ENCODE measurements at places on chromosomes 13 and 19.

GRCh38 chr19:46863818-46864629 is 3.2 kb downstream of the ARHGAP35 start:
- no peak for DNase-seq

- no peak for DNase-seq
Observed at GRCh38 chr13:42812316-42812715, 30.9 kb downstream of the FAM216B start.

GRCh38 chr13:106424805-106425204 is 110.7 kb downstream of the EFNB2 start:
- no peak for DNase-seq

- no peak for DNase-seq
Observed at GRCh38 chr19:36819130-36819630, 19.0 kb downstream of the ZNF790 start.

DNA sequence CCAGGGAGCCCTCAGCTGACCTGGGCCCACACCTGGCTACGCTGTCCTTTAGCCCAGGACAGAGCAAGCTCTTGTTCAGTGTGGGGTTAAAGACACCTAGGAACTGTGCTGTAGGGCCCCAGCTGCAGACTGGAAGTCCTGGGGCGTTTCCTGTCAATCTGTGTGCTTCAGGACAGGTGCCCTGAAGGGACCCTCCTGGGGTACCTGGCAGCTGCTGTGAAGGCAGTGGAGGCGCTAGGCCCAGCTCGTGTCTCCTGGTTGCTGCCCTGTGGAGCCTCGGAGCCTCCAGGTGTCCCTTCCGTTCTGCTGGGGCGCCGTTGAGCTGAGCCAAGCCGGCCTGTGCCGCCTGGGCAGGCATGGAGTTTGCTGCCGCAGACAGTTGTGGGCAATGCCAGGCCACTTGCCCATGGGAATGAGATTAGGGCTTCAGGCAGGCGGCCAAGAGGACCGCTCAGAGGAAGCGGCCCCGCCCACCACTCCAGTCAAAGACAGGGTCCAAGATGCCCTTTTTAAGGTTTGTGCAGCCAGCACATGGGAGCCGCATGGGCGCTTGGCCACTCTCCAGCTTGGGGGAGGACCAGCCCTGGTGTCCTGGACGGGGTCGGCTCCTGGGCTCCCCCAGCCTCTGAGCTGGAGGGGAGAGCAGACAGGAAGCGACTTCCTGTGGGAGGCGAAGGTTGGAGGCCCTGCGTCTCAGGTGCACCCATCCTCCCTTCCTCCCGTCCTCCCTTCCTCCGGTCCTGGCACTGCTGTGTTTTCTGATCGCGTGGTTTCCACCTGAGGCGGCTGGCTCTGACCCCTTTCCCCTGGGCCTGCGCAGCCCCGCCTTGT is 4.0 kb downstream of the PTBP1 start:
- no peak for DNase-seq

DNA sequence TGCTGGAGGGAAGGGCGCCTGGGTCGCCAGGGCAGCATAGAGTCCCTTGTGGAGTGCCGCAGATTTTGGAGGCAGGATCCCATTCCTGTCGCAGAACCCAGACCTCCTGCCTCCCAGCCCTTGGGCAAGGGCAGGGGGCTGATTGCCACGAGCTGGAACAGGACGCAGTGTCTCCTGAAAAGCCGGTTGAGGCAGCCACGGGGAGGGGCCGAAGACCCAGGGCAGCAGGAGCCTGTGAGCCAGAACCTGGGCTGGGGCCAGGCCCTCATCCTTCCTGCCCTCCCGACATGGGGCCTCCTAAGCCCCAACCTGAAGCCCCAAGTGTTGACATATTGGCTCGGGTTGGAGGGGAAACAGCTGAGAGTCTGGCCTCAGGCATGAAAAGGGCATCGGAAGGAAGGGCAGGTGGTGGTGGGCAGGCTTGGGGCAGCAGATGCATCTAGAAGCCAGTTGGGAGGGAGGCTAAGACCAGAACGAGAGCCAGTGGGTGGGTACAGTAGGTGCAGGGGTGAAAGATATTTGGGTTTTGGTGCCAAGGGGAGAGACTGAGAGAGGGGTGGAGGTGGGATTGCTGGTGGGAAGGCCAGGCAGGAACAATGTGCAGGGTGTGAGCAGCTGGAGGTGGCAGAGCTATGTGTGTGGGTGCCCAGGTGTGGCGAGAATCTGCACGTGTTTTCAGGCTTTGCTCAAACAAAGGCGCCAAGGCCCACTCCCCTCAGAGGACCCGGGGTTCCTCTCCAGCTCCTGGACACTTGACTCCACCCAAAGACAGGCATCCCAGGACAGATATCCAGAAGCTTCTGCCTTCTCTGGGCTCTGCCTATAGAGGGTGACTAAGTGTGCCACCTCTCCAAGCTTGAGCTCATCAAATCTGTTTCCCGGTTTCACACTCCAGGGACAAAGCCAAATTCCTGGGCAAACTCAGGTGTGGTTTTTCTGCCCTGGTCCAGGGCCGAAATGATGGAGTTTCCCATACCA is 1.4 kb upstream of the SBSN start:
- no peak for DNase-seq

DNA sequence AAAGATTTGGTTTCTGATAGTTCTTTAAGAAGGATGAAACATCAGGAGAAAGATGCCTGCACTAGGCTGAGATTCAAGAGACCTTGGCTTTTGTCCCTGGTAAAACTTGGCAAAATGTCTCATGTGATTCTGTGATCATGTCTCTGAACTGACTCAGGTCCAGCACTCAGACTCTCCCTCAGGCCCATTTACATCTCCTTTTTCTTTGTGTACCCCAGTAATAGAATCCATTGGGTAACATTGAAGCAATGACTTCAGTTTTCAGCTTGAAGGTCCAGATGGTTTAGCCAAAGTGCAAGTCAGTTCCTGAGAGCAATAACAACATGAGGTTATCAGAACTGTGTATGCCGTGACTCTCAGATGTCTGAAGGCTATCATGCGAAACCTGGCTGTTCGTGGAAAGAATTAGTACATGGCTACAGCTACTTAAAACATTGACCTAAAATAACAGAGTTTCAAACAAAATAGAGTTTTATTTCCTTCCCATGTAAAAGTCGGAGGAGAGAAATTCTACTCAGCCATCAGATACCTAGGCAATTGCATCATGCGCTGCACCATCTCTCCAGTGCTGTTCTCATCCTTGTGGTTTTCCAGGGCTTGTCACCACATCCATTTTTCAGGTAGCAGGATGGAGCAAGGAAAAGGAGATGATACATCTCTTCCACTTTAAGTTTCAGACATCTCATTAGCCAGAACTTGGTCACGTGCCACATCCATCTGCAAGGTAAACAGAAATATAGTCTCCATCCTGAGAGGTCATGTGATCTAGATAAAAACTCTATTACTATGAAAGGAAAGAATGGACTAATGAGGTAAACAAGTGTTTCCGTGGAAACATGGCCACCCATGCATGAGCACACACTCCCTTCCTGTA is 117.3 kb downstream of the POSTN start:
- peak; percentile 44 for DNase-seq

DNA sequence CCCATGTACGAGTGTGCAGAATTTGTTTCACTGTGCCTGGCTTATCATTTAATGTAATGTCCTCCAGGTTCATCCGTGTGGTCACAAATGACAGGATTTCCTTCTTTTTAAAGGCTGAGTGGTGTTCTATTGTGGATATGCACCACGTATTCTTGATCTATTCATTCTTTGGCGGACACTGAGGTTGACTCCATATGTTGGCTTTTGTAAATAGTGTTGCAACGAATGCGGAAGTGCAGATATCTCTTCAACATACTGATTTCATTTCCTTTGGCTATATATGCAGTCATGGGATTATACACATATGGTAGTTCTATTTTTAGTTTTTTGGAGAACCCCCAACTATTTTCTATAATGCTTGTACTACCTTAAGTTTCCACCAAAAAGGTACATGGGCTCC is 13.0 kb downstream of the OR7A5 start:
- DNase-seq: no peak

GRCh38 chr13:34990399-34991214 is 48.5 kb downstream of the NBEA start:
- no peak for DNase-seq

DNA sequence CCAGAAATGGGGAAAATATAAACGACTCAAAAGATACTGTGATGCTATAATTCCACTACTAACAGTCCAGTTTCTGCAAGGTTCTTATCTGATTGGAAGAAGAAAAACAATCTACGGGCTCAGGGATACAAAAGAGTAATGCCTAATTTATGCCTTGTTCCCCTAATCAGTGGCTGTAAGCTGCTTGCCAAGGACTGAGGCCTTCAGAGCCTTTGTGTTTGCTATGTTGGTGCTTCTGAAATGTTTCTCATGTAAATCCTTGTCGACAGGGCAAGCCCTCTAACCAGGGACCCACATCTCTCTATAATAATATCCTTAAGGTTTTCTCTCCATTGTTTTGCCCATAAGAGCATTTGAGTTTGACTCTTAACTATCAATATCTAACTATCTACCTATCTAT is 89.7 kb upstream of the CLDN10 start:
- no peak for DNase-seq

DNA sequence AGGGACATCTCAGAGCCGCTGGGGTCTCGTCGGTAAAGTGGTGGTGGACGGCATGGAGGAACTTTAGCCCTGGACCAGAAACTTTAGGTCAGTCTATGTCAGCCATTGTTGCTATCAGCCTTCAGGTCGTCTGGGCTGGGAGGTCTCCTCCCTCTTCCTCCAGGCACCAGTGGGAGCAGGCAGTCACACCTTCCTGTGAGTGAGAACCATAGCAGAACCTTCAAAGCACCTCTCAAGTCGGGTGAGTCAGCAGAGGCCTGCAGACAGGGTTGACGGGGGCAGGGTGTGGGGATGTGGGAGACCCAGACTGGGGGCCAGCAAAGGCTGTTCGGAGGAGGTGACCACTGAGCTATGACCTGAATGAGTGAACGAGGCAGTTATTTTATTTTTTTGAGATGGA is 15.4 kb upstream of the SBNO2 start:
- no peak for DNase-seq

GRCh38 chr13:100090861-100091260 is 2.0 kb downstream of the PCCA start:
- no peak for DNase-seq

GRCh38 chr19:41540041-41540695 is 35.8 kb upstream of the CEACAM21 start:
- DNase-seq: no peak

- no peak for DNase-seq
Observed at GRCh38 chr13:25844559-25845434, 207.0 kb downstream of the SHISA2 start.

GRCh38 chr13:66659701-66660467 is 570.3 kb downstream of the PCDH9 start:
- DNase-seq: no peak

DNA sequence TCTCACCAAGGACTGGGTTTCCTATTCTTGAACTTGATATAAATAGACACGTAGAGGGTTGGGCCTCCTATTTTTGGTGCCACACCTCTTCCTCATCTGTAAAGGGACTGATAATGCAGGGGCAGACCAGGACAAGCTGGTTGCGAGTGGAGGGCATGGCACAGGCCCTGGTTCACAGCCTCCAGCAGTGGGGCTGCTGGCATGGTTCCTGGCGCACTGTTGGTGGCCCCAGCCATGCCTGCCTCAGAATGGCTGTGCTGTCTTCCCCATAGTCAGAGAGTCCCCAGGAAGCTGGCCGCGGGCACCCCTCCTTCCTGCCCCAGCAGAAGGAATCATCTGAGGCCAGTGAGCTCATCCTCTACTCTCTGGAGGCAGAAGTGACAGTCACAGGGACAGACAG is 10.5 kb upstream of the OVOL3 start:
- DNase-seq: no peak

DNA sequence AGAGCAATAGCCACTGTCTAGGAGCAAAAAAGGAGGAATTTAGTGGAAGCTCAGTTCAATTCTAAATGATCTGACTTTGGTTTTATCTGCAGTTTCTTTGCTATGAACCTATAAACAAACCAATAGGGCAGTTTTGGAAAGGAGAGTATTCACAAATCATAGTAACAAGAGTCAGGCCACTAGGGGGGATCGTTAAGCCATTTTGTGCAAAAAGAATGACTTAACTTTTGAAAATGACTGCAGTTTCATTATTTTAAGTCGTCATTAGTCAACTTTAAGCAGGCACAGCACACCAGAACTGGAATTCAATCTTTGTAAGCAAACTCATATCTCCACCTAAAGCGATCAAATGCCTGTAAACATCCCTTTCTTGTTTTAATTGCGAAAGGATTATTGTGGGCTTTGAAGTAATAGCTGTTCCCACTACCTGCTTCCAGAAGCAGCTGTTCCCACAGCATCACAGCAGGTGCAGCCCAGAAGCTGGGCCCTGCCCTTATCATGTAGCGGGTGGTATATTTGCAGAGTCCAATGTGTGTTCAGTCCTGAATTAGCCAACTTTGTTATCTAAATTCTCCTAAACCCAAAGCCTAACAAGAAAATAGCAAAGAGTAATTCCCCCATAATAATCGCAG is 51.5 kb downstream of the SOX21 start:
- DNase-seq: peak; percentile 51

GRCh38 chr19:3852614-3853254 is 16.1 kb downstream of the ZFR2 start:
- peak; percentile 23 for DNase-seq

- DNase-seq: no peak
Observed at GRCh38 chr13:114082849-114083645, 49.4 kb downstream of the RASA3 start.

DNA sequence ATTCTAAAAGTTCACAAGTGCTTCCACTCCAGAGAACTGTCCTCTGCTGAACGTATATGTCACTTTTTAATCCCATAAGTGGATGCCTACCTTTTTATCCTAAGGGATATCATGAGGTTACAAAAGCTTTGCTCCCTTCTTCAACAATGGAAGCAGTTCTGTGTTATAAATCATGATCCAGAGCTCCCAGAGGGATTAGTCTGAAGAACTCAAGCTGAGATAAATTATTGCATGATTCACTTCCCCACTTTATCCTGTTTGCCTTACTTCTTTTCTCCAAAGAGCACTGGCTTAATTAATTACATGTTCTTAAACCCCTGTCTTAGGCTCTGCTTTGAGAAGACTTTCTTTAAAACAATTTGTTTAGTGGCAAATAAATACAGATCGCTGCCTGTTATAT is 246.7 kb downstream of the PCDH17 start:
- peak; percentile 26 for DNase-seq

DNA sequence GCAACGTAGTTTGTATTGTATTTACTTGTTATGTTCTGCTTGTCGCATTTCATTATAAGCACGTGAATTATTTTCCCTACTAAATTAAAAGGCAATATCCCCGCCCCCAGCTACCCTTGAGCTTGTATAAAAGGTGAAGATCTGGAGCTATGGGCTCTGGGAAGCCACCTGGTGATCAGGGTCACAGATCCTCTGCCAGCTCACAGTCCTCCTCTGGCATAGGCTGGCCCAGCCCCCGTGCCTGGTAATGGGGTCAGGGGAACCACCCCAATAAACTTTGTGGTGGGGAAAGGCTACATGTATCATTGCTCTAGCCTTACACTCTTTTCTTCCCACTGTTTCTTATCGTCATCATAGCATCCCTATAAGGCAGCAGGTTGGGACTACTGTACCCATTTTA is 190.2 kb upstream of the TSHZ3 start:
- no peak for DNase-seq

- DNase-seq: no peak
Observed at GRCh38 chr19:45873219-45873772, 9.2 kb downstream of the FOXA3 start.
